ENCODE measurements at places on chromosomes 12 and 14.
A peak's percentile ranks its signal among the peaks of the same experiment; 100 is the strongest.

- DNase-seq, result peak; percentile 95
Observed at GRCh38 chr12:12999959-13000615, at the start of gene HEBP1. HEBP1 (minus strand) TSS chr12:13000265; CDS start chr12:13000114, 151 bp downstream.

GRCh38 chr12:10601860-10602259, 11.5 kb downstream of the MAGOHB start:
- DNase-seq, result no peak

GRCh38 chr14:95157048-95157326, 342 bp downstream of the DICER1 start:
- DNase-seq, result no peak

DNA sequence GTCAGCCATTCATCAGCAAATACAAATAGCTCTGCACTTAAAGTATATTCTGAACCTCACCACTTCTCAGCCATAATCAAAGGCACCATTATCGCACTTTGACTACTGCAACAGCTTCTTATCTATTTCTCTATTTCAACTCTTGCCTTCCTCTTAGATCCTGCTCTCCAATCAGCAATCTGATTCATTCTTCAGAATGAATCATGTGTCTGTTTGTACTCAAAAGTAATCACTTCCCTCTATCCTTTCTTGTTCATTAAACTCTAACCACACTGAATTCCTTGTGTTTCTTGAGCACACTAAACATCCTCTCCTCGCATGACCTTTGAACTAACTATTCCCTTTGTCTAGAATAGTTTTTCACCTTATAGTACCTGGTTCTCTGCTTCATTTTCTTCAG, 12.8 kb upstream of the OR4E1 start:
- DNase-seq, result no peak

DNA sequence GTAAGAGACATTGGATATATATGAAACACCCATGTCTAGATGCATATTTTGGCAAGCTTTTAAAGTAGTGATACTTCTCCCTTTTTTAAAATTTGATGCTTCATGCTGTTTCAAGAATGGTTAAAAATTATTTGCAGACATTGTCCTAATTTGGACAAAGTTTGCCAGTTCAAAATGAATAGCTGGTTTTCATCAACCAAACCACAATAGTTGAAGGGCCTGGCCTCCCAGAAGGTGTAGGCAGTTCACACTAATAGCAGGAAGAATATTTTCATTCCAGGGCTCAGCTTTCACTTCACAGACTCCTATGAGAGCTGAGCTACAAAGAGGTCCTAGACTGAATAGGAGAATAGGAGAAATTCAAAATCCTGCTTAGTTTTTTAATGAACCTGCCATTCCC, 78.7 kb downstream of the STXBP6 start:
- DNase-seq, result no peak

GRCh38 chr14:77883847-77884238, 83.9 kb downstream of the ADCK1 start:
- DNase-seq, result no peak
